ENCODE measurements at places on chromosomes 1 and 21.

GRCh38 chr1:228794173-228794572 lies 58.9 kb downstream of the RHOU start:
- no peak for DNase-seq

- no peak for DNase-seq
Observed at GRCh38 chr1:201181726-201182125, 8.9 kb upstream of the IGFN1 start.

DNA sequence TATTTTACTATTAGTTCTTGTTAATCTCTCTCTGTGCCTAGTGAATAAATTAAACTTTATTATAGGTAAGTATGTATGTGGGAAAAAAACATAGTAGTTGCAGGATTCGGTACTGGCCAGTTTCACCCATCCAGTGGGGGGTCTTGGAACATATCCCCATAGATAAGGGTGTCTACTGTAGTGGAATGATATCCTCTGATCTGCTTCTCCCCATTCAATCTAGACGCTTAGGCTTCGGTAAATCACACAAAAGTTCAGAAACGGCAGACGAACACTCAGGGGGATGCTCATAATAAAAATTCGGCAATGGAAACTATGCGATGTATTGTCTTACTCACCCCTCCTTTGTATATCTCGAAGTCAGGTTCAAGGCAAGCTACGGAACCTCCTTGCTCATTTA lies 232.9 kb upstream of the COA6 start:
- DNase-seq = no peak

- DNase-seq = no peak
Observed at GRCh38 chr1:84382127-84382526, 16.2 kb upstream of the DNASE2B start.

GRCh38 chr1:32991386-32991785 lies 26.8 kb upstream of the RNF19B start:
- no peak for DNase-seq

DNA sequence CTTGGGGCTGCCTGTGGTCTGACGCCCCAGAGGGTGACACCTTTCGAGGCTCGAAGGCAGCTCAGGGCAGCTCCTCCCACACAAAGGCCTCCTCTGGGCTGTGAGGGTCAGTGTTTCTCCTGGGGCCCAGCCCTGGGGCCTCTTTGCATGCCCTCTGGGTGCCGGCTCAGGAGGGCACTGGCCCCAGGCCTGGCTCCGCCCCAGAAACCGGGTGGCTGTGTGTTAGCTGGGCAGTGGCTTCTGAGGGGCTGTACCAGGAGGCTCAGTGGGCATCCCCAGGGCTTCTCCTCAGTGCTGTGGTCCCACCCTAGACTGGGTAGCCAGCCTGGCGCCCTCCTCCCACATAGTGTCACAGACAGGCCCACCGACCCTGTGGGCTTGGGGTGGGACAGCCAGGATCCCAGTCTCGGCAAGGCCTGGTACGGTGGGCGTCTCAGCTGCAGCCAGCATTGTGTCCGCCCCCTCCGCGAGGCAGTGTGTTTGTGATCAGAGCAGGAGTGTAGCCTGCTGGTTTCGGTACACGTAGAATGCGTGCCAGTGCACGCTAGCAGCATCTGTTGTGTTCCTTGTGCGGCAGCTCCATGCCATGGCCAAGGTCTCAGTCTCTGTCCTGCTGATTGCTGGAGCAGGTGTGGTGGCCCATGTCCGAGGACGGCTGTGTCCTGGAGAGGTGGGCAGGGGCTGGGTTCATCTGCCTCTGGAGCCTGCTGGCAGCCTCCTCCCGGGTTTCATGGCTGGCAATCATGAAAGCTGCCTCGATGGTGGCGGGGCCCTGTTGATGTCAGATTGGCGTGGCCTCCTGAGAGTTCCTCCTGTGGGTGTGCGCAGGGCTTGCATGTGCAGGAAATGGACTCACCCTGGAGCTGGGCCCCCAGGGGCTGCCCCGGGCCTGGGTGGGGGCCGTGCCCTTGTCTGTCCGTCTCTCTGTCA lies 28.0 kb downstream of the RRP1 start:
- no peak for DNase-seq

GRCh38 chr21:45317398-45318145 lies 29.9 kb upstream of the POFUT2 start:
- no peak for DNase-seq

DNA sequence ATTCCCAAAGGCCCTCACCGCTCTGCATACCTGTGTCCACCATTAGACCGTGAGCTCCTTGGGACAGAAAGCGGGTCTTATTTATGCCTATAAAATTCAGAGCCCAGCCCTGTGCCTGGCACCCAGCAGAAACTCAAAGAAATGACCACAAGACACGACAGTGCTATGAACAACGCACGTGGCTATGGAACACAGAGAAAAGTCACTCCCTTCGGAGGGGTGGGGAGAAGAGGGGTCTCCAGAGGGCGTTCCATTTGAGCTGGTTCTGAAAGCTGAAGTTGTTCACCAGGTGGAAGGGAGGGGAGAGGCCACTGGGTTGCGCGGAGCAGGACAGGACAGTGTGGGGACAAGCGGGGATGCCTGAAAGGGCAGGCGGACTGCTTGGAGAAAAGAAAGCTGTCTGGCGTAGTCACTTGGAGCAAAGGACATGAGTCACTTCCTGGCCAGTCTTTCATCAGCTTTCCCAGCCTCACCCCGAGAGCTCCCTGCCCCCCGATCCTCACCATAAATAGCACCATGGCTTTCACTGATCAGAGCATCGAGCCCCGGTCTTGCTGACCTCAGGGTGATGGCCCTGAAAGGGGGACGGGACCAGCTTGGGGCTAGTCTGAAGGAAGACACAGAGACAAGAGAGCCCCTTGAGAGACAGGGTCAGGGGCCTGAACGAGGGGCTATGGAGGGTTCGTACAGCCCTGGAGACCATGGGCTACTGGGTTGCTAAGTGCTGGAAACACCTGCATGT lies 28.5 kb downstream of the ECE1 start:
- no peak for DNase-seq

GRCh38 chr21:44317241-44317782 lies 17.5 kb downstream of the PFKL start:
- DNase-seq = no peak

DNA sequence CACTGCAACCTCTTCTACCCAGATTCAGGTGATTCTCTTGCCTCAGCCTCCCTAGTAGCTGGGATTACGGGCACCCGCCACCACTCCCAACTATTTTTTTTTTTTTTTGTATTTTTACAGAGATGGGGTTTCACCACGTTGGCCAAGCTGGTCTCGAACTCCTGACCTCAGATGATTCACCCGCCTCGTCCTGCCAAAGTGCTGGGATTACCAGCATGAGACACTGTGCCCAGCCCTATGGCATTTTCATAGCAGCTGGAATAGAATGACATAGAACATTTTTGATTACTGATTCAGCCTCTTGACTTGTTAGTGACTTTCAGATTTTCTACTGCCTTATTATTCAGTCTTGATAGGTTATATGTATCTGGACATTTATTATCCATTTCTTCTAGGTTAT lies 1046.2 kb downstream of the AMY1C start:
- DNase-seq = no peak

GRCh38 chr1:150881331-150882070 lies 5.1 kb upstream of the ARNT start:
- DNase-seq = no peak

DNA sequence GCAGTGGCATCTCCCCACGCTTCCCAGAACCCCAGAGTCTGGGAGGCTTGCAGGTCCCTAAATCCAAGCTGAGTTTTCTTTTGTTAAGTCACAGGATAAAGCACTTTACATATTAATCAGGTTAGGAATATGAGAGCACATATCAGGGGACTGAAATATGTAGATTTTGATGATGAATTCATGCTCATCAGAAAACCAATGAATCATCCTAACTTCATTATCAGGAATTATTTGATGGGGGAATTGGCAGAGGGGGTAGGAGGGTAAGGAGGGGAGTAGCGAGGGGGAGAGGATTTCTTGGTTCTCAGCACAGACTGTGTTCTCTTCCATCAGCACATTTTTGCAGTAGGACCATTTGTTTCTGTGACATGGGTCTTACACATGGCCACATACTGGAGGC lies 32.1 kb downstream of the HMGB4 start:
- DNase-seq = no peak

- DNase-seq = no peak
Observed at GRCh38 chr1:54754486-54755285, 9.6 kb downstream of the PARS2 start.

GRCh38 chr1:154871374-154871773 lies 1.3 kb upstream of the KCNN3 start:
- no peak for DNase-seq

DNA sequence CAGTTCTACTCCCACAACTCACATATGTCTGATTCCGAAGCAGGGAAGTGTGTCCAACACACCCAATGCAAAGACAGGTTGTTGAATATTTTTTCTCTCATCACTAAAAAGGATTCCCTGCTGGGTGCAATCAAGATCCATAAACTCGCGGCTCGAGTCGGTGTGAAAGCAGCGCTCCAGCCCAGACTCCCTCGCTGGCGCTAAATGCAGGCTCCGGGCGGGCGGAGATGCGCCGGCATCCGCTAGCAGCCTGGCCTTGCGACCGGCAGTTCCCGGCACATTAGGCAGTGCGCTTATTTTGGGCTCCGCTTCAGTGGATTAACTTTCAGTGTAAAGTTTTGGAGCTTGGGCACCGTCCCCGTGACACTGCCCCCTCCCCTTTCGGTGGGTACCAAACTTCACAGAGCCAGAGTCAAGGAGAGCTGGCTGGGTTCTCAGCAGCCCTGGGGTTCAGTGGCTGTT lies 87.7 kb upstream of the POU3F1 start:
- DNase-seq = no peak

GRCh38 chr1:39335216-39335615 lies 130.7 kb downstream of the MACF1 start:
- no peak for DNase-seq

- no peak for DNase-seq
Observed at GRCh38 chr1:113765306-113766230, 6.3 kb upstream of the PHTF1 start.

GRCh38 chr1:39484564-39484963 lies 6.9 kb upstream of the BMP8A start:
- no peak for DNase-seq

GRCh38 chr1:41006942-41007865 lies 14.3 kb downstream of the SLFNL1 start:
- no peak for DNase-seq

GRCh38 chr1:202165267-202165941 lies 5.0 kb upstream of the PTPN7 start:
- no peak for DNase-seq

DNA sequence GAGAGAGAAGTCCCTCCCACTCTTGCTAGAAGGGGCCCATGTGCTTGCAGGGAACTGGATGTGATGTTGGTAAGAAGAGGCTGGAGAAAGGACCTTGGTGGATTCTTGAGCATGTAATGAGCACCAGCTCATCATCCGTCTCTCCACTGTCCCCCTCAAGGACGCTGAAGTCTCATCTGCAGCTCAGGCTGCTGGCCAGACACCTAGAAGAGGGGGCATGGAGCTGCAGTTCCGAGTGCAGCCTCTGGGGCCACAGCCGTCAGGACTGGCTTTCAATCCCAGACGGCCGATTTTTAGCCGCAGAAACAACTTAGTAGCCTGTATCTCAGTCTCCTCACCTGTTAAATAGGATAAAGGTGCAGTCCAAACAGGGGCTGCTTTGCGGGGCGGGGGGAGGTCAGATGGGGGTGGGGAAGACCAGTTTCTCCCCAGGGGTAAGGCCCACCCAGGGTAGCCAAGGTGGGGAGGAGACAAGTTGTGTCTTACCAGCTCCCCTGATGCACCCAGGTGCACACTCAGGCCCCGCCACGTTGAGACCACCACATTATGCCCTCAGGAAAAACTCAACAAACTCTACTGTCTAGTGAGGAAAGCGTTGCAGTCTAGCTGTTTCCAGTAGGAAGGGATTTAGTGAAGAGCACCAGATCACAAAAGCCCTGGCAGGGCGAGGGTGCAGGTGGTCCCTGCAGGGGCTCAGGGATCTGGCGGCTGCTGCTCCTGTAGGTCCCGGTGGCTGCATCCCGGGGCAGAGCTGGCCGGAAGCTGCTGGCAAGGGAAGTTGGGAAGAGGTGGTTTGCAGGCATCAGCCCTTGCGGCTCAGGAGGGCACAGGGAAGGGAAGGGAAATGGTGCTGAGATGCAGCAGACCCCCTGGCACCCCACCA lies 29.5 kb downstream of the LDLRAP1 start:
- DNase-seq = no peak

- DNase-seq = no peak
Observed at GRCh38 chr1:75797606-75798216, 1.0 kb downstream of the MSH4 start.

GRCh38 chr21:38843806-38844503 lies 38.2 kb downstream of the ETS2 start:
- no peak for DNase-seq

- DNase-seq = no peak
Observed at GRCh38 chr1:3283849-3284248, 170.6 kb upstream of the ARHGEF16 start.

GRCh38 chr1:164702664-164703063 lies 143.7 kb downstream of the PBX1 start:
- no peak for DNase-seq

DNA sequence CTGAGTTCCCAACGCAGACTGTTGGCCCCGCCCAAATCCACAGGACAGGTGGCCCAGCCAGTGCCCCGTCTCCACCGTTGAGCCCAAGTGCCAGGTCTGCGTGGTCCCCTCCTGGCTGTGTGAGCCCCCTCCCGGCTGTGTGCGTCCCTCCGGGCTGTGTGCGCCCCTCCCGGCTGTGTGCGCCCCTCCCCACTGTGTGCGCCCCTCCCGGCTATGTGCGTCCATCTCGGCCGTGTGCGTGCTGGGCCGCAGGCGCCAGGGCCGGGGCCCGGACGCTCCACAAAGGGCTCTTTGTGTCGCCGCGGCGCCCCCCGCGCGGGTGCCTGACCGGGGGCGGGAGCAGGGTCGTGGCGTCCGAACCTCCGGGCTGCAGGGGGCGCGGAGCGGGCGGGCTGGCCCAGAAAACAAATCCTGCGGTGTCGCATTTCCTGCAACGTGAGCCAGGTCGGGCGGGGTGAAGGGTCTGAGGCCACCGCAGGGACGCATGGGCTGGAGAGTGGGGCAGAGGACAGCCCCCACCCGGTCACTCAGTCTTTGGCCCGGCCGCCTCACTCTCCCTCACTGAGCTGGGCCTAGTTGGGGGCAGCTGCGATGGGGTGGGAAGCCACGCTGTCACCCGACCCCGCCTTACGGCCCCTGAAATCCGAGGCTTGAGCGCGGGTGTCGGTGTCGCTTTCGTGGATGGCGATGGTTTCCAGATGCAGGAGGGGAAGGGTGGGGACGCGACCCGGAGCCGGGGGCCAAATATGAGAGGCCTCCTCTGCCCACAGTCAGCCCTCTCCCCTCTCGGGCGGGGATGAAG lies 18.8 kb downstream of the TNFRSF25 start:
- no peak for DNase-seq

DNA sequence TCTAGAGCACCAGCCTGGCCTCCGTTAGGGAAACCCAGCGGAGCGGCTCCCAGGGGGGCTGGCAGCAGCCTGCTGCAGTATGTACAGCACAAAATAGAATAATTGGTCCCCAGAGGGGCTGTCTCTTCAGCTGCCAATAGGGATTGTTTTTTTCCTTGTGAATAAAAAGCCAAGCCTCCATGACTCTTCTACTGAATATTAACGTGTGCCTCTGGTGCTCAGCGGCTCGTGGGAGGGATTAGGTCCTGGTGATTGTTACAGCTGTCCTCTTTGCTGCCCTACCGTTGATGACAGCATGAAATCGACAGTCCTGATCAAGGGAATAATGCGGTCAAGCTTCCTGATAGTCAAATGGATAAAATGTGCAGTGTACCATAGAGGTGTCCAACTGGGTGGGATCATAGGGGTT lies 190.7 kb upstream of the RUNX1 start:
- no peak for DNase-seq

Measured in stimulated activated CD8-positive, alpha-beta memory T cell treated with anti-CD3 and anti-CD28 coated beads, Interleukin-4, amount 100 ng/mL, for 1 hour (primary cell).